CD8-positive, alpha-beta T cell (primary cell): ENCODE measurements at places on chromosomes 7 and 10. TPM values are rescaled to one million over a fixed set of nuclear protein-coding genes. Genes with fewer than 3 reads are reported as not detected.

The MMD2 gene
- not detected for total RNA-seq

The KEL gene
- 0.46 TPM for total RNA-seq

The SFTPA1 gene
- total RNA-seq = not detected

The KLF14 gene
- total RNA-seq = not detected

The OR13A1 gene
- total RNA-seq = not detected

The KRIT1 gene
- 27.0 TPM for total RNA-seq

The WDR37 gene
- total RNA-seq = 23.7 TPM

The SPDYE18 gene
- not detected for total RNA-seq

The H2AZ2 gene
- 187 TPM for total RNA-seq

The WDFY4 gene
- total RNA-seq = 1.9 TPM

The CPN1 gene
- total RNA-seq = not detected

The SPDYE2 gene
- total RNA-seq = not detected

The LHFPL3 gene
- total RNA-seq = not detected

The EBF3 gene
- total RNA-seq = not detected

The PHKG1 gene
- total RNA-seq = 9.6 TPM

The GARIN1A gene
- 0.94 TPM for total RNA-seq

The PRPS1L1 gene
- total RNA-seq = not detected

The DNAH11 gene
- total RNA-seq = 0.05 TPM

The PNLIPRP2 gene
- total RNA-seq = not detected

The GNAI1 gene
- 0.30 TPM for total RNA-seq

The DGKI gene
- total RNA-seq = not detected

The VSTM4 gene
- not detected for total RNA-seq

The NACAD gene
- total RNA-seq = 1.7 TPM

The POLR2J2 gene
- 24.8 TPM for total RNA-seq

The RARRES2 gene
- total RNA-seq = not detected

The FAM25G gene
- not detected for total RNA-seq

The TAS2R3 gene
- total RNA-seq = not detected

The CHAT gene
- total RNA-seq = not detected

The ZNF488 gene
- total RNA-seq = not detected

The FFAR4 gene
- total RNA-seq = not detected

The HOXA2 gene
- total RNA-seq = not detected

The WNT8B gene
- not detected for total RNA-seq

The GNGT1 gene
- total RNA-seq = not detected

The FEZF1 gene
- total RNA-seq = not detected

The IGFBP1 gene
- not detected for total RNA-seq

The RAB11FIP2 gene
- total RNA-seq = 32.6 TPM

The TAS2R41 gene
- total RNA-seq = not detected

The C10orf90 gene
- not detected for total RNA-seq

The NKX2-3 gene
- not detected for total RNA-seq

The AMPH gene
- not detected for total RNA-seq

The ZNF518A gene
- 9.3 TPM for total RNA-seq

The AGR3 gene
- total RNA-seq = not detected

The SPDYE8 gene
- not detected for total RNA-seq

The AASS gene
- total RNA-seq = 0.84 TPM

The CTBP2 gene
- total RNA-seq = 0.78 TPM

The ACSM6 gene
- not detected for total RNA-seq

The LDB3 gene
- total RNA-seq = not detected

The CYP2E1 gene
- 0.73 TPM for total RNA-seq

The VPS37D gene
- total RNA-seq = 1.3 TPM

The HOXA7 gene
- total RNA-seq = not detected

The CASTOR2 gene
- total RNA-seq = 6.1 TPM

The TCAF2 gene
- total RNA-seq = 33.2 TPM

The ASB4 gene
- not detected for total RNA-seq

The MRPS33 gene
- total RNA-seq = 19.9 TPM

The SRRM3 gene
- total RNA-seq = not detected

The SPDYE5 gene
- not detected for total RNA-seq

The HSPA12A gene
- total RNA-seq = 0.78 TPM

The CRHR2 gene
- not detected for total RNA-seq
